Brain microvascular endothelial cell (primary cell): ENCODE measurements at places on chromosomes 2 and 18.

GRCh38 chr18:6543330-6543908, 128.7 kb upstream of the L3MBTL4 start:
- DNase-seq: no peak

DNA sequence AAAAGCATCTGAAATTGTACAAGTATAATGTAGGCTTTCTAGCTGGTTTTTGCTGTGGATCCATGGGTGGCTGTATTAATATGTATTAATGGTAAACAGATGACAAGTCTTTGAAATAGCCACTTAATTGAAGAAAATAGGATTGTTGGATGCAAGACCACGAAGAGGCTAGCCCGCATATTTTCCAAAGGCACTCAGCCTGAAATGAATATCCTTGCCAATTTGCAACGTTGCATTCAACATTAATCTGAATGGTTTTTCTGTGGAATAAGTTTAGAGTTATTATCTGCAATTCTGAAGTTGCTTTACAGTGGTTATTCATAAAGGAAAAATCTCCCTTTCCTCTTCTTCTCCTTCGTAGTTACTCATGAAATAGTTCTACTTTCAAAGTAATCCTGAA, 86.2 kb upstream of the SPATS2L start:
- DNase-seq: no peak

- no peak for DNase-seq
Measured at GRCh38 chr2:62794791-62795190, 89.3 kb downstream of the EHBP1 start.

- no peak for DNase-seq
Measured at GRCh38 chr2:26742048-26742770, 21.9 kb upstream of the SLC35F6 start.

DNA sequence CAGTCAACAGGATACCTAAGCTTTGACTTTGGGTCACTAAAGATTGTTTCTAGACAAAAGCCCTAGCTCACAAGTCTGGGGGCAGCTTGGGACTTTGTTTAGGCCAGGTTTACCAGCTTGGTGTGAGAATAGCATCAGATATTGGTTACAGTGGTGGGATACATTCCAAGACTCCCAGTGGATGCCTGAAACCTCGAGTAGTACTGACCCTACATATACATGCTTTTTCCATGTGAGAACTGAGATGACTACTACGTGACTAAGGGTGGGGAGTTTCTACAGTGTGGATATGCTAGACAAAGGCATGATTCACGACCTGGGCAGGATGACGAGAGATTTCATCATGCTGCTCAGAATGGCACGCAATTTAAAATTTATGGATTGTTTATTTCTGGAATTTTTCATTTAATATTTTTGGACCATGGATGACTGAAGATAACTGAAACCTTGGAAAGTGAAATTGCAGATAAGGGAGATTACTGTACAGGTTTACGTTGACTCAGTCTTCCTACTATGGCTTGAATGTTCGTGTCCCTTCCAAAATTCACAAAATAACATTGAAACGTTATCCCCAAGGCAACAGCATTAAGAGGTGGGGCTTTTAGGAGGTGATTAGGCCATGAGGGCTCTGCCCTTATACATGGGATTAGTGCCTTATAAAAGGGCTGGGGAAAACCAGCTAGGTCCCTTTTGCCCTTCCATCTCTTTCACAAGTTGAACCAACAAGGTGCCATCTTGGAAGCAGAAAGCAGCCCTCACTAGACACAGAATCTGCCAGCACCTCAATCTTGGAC, 50.2 kb upstream of the CTAGE1 start:
- peak; percentile 99 for DNase-seq

DNA sequence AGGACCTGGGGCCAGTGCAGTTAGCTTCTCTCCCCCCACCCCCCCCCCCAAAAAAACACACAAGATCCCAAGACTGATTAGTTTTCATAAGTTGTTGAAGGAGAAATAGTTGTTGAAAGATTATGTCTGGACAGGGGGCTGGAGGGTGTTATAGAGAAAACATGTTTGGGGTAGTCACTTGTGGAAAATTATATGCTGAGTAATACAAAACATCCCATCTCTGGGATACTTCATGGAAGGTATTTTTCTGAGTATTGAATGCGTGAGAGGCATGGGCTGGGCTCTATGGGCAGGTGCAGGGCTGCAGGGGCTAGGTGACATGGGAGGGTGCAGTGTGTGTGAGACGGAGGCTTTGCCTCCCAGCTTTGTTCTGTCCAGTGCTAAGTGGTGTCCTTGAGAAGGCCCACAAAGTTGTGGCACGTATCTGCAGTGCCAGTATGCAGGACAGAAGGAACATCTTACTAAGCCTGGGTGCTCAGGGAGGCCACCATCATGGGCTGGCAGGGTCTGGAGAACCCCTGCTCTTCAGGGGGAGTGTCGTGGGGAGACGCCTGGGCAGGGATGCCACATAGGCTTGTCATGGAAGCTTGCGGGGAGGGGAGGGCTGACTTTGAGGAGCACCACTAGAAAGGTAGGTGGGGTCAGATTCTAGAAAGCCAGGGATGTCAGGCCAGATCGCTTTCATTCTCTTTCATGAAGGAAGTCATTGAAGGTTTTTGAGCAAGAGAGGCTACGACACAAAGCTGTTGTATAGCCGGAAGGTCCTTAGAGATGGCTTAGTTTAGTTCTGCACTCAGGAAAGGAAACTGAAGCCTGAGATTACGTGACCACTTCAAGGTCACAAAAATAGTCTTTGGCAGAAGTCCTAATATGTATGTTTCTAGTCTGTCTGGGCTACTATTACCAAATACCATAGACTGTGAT, 232.0 kb downstream of the LDLRAD4 start:
- DNase-seq: no peak

GRCh38 chr2:23021311-23022120, 363.5 kb upstream of the KLHL29 start:
- no peak for DNase-seq

GRCh38 chr2:220876080-220876824, 695.9 kb downstream of the EPHA4 start:
- no peak for DNase-seq

DNA sequence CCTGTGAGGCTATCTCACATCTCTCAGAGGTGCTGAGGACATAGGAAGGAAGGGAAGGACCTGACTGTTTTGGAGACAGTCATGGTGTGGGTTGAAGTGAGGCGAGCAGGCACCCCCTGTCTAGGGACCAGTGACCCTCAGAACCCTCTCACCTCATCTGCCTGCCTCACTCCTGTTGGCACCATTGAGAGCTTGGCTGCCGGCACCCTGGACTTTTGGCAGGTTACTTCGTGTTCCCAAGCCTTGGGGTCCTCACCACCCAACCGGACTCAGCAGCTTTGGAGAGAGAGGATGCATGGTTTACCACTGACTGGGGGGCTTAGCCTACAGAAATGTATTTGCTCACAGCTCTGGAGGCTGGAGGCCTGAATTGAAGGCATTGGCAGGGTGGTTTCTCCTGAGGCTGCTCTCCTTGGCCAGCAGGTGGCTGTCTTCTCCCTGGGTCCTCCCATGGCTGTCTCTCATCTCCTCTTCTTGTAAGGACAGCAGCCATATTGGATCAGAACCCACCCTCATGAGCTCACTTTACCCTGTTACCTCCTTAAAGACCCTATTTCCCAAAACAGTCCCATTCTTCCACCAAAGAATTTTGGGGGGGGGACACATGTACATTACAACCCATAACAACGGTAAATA, 142.0 kb downstream of the TSN start:
- DNase-seq: peak; percentile 52

- no peak for DNase-seq
Measured at GRCh38 chr2:56626927-56627326, 443.1 kb downstream of the CCDC85A start.

- no peak for DNase-seq
Measured at GRCh38 chr2:169491378-169491777, 12.1 kb downstream of the BBS5 start.

DNA sequence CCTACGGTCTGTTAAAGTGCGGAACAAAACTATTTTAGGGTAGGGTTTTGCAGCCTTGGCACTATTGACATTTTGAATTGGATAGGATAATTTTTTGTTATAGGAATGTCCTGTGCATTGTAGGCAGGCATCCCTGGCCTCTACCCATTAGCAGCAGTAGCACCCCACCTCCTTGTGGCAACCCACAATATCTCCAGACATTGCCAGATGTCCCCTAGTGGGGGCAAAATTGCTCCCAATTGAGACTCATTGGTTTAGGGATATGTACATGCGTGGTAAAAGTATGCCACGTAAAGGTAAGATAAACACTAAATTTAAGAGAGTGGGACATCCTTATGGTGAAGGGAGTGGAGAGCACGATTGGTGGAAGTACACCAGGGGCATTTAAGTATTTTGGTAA, 4.6 kb downstream of the MIB1 start:
- DNase-seq: no peak

DNA sequence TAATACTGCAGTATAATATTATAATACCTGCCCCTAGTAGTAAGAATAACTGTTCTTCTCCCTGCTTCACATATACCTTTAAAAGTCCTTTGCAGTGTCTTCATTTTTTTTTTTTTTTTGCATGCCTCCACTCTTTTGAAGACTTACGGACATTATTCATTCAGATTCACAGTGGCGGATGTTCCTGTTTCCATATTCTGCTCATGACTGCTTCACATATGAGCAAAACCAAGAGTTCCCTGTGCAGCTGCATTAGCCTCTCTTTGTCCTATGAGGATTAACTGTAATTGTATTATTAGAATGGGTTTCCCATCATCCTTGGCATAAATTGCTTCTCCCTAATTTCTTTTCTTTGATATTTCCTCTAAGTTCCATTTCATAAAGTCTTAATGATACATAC, 12.8 kb downstream of the IL18RAP start:
- no peak for DNase-seq

- no peak for DNase-seq
Measured at GRCh38 chr2:156340377-156340776, 7.9 kb upstream of the NR4A2 start.

DNA sequence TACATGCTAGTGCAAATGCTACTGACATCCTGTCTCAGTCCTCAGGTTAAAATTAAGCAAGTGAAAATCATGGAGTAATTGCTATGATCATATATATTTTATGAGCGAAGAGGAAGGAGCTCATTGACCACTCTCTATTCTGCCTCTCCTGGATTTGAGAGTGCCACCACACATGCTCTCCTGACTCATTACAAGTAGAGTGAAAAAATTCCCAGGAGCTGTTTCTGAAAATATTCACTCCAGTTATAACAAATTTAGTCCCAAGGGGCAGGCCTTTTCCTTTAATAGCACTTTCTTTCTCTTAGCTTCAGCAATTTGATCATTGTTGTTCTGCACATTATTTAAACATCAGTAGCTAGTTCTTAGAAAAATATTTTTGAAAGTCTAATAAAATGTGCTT, 155.0 kb upstream of the MAPRE2 start:
- DNase-seq: no peak

- DNase-seq: peak; percentile 77
Measured at GRCh38 chr2:203814661-203815540, 52.7 kb upstream of the CTLA4 start.

- DNase-seq: peak; percentile 12
Measured at GRCh38 chr2:185618625-185619024, 120.0 kb upstream of the FSIP2 start.

GRCh38 chr2:36006444-36006843, 349.1 kb upstream of the CRIM1 start:
- DNase-seq: no peak

GRCh38 chr2:219362072-219362471, 25.6 kb downstream of the DNPEP start:
- DNase-seq: no peak

GRCh38 chr18:65257149-65257548, 493.7 kb upstream of the CDH7 start:
- DNase-seq: no peak

DNA sequence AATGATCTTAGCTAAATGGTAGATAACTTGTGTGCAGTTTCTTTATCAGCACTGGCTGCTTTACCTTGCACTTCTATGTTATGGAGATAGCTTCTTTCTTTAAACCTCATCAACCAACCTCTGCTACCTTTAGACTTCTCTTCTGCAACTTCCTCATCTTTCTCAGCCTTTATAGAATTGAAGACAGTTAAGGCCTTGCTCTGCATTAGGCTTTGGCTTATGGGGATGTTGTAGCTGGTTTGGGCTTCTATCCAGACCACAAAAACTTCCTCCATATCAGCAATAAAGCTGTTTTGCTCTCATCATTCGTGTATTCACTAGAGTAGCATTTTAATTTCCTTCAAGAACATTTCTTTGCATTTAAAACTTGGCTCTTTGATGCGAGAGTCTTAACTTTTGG, 123.7 kb downstream of the PIK3C3 start:
- DNase-seq: peak; percentile 47

DNA sequence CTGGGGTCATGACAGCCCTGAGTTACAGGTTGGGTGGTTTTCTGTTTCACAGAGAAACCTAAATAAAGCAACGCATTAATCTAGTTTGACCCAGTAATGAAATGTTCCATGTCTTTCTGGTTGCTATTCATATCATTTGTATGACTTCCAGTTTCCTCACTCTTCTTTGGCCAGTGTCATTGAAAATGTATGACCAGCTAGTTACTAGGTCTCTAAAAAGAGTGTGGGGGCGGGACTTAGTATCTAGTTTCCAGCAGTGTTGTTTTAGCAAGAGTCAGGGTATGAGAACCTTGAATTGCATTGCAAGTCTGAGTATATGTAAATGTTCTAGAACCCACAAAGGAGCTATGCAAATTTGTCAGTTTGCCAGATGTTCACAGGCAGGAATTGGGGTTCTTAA, 47.7 kb downstream of the SLC9A2 start:
- DNase-seq: peak; percentile 4

GRCh38 chr18:79581911-79582310, 97.7 kb upstream of the CTDP1 start:
- DNase-seq: no peak

DNA sequence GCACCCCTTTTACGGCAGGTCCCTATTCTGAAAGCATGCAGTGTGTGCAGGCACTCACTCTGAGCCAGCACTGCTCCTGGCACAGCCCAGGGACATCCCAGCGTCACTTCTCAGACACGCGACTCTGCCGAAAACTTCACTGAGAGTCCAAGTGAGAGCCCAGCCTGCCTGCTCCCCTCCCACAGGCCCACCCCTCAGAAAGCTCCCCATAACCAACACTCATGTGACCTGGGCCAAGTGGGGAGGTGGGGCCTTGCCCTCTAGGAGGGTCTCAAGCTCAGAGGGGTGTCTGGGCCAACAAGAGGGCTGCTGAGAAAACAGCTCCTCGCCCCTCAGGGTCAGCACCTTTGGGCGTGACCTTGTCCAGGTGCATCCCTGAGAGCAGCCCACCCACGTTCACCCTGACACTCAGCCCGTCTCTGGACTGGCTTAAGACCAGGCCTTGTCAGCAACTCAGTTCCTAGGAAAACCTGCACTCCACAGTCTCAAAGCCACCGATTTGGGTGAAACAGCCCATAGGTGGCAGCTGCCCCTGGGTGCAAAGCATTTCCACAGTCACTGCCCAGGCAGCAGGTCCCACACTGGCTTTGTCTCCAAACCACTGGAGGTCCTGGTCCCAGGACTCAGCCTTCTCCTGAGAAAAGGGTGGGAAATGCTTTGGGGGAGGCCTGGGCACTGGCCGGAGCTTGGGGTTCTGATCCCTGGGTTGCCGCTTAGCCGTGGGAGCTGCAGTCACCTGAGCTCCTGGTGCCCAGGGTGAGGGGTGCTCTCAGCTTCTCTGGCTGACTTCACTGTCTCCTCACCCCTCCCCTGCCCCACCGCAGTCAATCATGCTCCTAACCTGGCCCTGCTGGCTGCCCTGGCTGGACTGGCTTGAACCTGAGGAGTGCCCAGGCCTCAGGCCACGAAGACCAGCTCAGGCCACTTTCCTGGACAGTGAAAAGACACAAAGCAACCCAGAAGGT, 209.6 kb downstream of the HDAC4 start:
- no peak for DNase-seq
